Peyer's patch (tissue), 4 donors: ENCODE measurements at places on chromosomes 1 and 21. TPM values are rescaled to one million over a fixed set of nuclear protein-coding genes. Genes with fewer than 3 reads are reported as not detected.

GRCh38 chr1:10637400-10637799 lies 159.0 kb downstream of the CASZ1 start:
- DNase-seq, result no peak

DNA sequence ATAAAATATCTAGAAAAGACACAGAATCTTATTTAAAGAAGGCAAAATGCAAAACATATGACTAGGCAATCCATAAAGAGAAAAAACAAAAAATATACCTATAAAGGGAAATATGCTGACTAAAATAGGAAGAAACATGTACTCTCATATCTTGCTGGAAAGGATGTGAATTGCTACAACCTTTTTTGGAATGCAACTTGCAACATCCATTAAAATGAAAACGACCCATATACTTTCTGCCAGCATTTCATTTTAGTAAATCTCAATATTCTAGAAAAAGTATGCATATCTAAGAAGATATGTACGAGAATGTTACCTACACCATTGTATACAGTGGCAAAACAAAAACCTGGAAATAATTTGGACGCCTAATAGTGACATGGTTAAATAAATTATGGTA lies 56.6 kb downstream of the EDEM3 start:
- DNase-seq, result no peak

DNA sequence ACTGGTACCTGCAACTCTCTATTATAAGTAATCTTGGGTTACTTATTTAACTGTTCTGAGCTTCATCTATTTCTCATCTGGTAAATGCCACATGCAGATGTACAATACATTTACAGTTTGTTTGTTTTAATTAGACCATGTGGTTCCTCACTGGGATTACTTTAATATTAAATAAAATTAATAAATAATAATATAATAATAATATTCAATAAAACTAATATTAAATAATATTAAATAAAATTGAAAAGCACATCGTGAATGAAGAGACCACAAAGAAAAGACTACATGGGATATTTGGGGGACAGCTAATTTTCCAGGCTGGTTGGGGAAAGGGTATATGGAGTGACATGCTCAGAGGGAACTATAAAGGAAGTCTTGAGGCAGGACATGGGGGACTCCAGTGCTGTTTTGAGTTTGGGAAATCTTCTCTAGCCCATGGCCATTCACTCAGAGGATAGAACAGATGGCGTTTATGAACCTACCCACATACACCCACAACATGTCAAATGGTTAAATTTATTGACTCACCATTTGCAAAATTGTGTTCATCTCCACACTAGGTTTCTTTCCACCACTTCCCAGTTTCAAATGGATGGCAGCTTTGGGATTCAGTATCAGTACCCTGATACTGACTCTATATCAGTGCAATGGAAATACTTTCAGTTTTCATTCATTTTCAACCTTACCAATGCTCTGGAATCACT lies 25.6 kb downstream of the DIRAS3 start:
- DNase-seq, result no peak

- no peak for DNase-seq
Measured at GRCh38 chr1:25854554-25854953, 4.7 kb downstream of the AUNIP start.

- DNase-seq, result no peak
Measured at GRCh38 chr21:36690628-36691554, 8.0 kb upstream of the SIM2 start.

DNA sequence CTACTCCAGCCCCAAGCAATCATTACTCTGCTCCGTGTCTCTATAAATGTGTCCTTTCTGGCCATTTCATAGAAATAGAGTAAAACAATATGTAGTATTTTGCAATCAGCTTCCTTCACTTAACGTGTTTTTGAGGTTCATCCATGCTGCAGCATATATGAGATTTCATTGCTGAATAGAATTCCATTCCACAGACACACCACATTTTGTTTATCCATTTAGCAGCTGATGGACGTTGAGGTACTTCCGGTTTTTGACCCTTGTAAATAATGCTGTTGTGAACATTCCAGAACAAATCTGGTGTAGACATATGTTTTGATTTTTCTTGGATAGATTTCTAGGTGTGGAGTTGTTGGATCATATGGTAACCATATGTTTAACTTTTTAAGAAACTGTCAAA lies 30.7 kb downstream of the ADAM30 start:
- DNase-seq, result no peak

DNA sequence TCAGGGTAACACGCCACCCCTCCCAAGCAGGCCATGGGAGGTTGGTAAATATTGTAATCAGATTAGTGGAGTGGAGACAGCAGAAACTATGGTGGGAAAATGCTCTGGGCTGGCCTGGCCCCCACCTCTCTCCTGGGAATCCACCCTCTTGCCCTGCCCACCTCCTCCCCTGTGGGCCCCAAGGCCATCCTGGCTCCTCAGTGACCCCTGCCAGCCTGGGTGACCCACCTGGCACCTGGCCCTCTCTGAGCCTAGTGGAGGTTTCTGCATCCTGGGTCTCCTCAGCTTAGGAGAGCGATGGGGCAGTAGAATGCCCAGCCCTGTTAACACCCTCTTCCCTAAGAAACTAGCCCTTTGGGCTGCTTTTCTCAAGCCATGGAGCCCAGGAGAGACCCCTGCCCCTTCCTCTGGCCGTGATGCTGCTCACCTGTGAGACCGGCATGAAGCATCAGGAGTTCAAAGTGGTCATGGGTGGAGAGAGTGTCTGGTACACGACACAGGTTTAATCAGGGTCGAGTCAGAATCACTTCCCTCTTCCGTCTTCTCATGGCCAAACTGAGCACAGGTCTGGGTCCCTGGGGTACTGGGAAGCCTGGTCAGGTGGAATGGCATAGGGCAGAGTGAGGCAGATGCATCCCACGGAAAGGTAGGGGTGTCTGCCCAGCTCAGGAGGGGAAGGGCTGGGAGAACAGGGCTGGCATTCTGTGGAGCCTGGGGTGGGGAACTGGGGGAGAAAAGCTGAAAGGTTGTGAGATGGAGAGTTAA lies 10.7 kb upstream of the DMBX1 start:
- no peak for DNase-seq

- peak; percentile 54 for DNase-seq
Measured at GRCh38 chr1:111576547-111576946, 43.0 kb upstream of the RAP1A start.

- peak; percentile 71 for DNase-seq
Measured at GRCh38 chr1:59057211-59057694, 239.6 kb upstream of the FGGY start.

- DNase-seq, result no peak
Measured at GRCh38 chr1:228972576-228972975, 237.3 kb downstream of the RHOU start.

DNA sequence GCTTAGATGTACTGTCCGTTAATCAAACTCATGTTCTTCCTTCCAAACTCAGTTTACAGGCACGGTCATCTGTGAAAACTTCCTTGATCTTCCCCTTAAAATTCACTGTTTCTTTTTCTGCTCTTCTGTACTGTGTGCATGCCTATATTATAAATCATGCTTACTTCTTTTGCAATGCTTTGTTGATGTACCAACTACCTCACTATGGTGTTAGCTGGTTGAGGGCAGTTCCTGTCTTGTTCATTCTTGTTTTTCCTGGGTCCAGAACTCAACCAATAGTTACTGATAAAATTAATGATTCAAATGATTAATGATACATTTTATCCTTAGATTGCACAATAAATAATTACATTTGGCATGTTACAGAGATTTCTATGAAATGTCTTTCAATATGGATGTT lies 163.8 kb downstream of the CHRM3 start:
- no peak for DNase-seq

DNA sequence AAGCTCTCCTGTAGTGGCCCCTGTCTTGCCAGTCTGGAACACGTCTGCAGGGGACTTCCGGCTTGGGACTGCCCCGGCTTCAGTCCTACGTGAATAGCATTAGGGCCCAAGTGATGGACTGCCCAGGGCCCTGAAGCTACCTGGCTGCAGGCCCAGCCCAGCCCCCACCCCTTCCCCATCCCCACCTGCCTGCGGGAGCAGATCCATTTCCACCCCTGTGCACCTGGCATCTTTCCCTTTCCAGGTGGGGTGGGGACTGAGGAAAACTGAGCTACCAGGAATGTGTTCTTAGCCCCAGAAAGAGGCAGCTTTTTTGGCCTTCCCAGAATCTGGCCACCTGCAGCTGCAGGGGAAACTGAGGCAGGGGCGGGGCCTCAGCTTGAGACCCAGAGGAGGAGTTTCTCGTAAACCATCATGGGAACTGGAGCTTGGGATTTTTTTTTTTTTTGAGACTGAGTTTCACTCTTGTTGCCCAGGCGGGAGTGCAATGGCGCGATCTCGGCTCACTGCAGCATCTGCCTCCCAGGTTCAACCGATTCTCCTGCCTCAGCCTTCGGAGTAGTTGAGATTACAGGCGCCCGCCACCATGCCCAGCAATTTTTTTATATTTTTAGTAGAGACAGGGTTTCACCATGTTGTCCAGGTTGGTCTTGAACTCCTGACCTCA lies 3.2 kb downstream of the EDN2 start:
- DNase-seq, result no peak

DNA sequence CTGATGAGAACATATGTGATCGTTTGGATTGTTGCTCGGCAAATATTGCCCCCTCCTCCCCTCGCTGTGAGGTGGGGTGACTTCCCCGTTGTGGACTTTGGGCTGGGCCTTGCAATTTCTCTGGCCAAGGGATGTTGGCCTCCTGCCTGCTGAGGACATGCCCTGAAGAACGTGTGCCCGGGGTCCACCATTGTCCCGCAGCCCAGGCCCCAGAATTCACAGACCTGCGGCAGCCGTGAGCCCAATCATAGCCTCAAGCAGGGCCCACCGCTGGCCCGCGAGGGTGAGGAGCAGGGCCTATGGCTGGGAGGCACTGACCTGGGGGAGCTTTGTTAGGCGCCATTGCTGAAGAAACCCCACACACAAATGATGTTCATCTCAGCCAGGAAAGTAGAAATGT lies 58.3 kb upstream of the ACTRT2 start:
- DNase-seq, result no peak

DNA sequence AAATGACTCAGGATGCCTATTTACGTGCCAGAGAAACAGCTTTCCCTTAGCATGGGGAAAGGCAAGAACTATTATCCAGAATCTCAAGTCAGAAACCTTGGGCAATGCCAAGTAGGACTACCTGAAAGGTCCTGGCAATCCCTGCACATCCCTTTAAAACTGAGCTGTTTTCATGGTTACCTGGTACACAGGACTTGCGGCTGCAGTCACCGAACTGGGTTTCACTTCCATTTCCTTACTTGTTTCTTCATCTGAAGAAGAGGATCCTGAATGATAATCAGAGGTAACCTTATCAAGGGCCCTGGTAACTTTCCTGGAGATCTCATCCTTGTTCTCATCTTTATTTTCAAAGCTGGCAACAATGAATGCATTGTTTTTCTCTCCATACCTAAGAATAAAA lies 14.3 kb downstream of the BTG3 start:
- no peak for DNase-seq

DNA sequence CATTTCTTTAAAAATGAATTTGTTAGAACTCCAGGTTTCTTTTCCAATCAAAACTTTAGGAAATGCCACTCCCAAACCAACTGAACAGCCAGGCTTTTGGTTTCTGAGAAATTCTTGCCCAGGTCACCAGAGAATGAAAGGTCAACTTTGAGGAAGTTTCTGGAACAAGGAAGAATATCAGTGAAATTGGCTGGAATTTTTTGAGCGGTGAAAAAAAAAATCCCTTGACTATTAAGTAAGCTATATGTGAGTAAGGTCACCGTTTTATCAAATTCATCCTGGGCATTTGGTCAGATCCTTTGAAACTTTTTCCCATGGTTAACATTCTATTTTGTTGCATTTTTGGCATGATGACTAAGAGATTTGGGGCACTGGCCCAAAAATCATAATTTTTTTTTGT lies 469.3 kb downstream of the LTN1 start:
- no peak for DNase-seq

- DNase-seq, result no peak
Measured at GRCh38 chr1:72230746-72231145, 51.6 kb downstream of the NEGR1 start.

DNA sequence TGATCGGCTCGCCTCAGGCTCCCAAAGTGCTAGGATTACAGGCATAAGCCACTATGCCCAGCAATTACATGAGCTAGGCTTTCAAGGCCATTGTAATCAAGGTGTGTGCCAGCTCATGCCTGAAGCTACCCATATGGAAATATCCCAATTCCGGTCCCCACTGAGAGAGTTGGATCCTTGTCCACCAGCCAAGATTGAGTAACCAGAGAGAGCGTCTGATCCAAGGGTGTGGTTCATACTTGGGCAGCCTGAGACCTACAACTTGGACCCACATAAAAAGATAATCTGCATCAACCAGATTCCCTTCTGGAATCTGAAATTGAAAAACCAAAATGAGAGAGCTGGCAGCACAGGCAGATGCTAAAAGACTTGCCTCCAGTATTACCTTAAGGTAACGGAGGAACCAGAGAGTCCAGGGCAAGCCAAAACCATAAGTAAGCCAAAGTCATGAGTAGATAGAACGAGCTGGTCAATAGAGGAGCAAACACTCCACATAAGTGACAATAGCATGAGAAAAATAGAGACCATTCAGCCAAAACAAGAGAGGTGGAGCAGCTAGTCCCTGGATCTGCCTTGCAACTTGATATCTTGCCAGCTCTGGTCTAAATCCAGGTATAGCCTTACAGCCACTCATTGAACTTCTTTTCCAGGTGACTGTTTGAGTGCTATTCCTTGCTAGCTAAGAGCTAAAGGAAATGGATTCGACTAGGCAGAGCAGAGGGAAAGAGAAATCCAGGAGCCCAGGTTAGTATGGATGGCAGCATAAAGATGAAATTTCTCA lies 63.8 kb upstream of the ATP1A1 start:
- no peak for DNase-seq

DNA sequence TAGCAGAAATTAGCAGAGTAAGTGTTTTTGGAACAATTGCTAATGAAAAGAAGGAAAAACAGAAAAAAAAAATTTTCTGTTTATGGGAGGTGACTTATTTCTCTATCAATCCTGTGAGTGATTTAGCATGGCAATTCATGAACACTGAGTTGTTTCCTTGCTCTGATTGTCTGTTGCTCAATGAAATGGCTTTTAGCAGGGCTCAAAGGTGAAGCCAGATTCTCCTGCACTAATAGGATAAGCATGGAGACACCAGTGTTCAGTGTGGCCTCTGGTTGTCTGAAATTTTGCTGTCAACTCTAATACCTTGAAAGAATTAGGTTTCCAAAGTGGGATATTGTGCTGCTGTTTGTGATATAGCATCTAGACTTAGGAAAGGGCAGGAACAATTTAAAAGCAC lies 15.8 kb downstream of the TRIM45 start:
- no peak for DNase-seq

The SLC25A34 gene
- 32.2 TPM for total RNA-seq

The ACTL8 gene
- not detected for total RNA-seq
